Activated CD8-positive, alpha-beta T cell treated with anti-CD3 and anti-CD28 coated beads, Interleukin-2, amount 10 ng/mL, durations not matched to agents 7 days and 5 days (primary cell): ENCODE measurements at places on chromosomes 1 and 21. TPM values are rescaled to one million over a fixed set of nuclear protein-coding genes. Genes with fewer than 3 reads are reported as not detected.

Gene CD84
- total RNA-seq = 15.4 TPM

GRCh38 chr21:14918527-14918926 is 146.3 kb downstream of the NRIP1 start:
- no peak for DNase-seq

Gene MYOC
- not detected for total RNA-seq

DNA sequence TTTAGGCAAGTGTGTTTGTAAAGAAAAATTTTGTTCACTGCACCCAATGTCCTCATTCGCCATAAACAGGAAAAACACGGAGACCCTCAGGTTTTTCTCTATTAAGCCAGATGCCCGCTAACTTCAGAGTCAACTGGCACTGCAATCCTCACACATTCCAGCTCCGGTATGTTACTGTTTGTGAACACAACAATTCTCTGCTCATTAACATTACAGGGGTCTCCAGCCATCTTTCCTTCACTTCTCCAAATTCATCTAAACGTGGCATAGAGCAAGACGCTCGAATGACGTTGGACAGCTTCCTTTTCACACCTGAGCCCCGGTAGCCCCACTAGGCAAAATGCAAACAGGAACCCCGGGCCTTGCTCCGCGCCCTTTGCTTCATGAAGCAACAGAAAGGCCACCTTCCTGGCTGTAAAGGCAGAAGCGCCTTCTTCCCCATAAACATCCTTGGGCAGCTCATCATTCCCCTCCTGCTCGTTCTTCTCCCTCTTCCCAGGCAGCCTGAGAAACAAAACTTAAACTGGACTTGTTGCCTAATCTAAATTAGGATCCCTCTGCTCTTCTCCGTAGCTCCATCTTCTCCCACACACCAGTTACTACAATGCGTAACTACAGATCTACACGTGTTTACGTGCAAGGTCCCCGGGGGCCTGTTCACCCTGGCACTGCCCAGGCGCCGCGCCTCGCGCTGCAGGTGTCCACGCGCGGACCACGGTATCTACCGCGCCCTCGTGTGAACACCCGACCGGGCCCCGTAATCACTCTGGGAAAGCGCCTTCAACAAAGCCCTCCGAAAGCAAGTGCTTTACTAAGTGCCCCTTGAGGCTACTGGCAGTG is 1.2 kb downstream of the LBR start:
- DNase-seq = peak; percentile 58

DNA sequence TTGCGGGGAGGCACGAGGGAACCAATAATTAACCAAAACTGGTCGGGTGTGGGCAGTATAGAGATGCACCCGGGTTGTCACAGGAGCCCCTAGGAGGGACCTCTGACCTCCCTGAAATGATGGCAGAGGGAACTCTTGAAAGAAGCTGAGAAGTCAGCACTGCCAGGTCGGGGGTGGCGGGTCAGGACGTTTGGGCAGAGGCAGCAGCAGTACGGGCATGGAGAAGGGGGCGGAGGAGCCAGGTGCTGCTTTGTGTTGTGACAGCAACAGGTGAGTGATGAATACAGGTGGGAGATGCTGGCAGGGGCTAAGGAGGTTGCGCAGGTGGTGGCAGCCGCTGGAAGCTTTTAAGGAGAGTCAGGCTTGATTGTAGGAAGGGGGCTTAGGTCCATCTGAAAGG is 11.7 kb downstream of the TNFRSF1B start:
- DNase-seq = no peak
